ENCODE measurements at places on chromosomes 11 and 22.

DNA sequence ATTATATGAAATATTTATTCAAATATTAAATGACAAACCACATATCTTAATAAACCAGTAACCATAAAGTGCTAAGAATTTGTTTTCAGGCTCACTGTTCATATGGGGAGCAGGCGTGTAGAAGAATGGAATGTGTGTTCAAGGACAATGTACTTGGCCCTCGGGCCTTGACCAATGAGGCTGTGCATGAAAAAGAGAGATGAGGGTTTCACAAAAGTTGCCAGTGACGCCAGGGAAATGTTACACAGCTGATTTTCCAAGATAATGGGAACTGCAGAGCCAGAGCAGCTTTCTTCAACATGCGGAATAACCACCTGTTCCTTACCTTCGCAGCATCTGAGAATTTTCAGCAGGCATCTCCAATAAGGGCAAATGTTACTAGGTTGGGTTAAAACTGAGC is 4.2 kb downstream of the SF1 start:
- no peak for DNase-seq

GRCh38 chr11:32953700-32954099 is 61.1 kb downstream of the QSER1 start:
- DNase-seq, result no peak

- DNase-seq, result no peak
These were observed at the start of gene ETS1 for GRCh38 chr11:128587415-128587814. TSS of gene ETS1 (minus strand) at chr11:128587558. CDS start at chr11:128573130, 14,428 bp downstream.

- DNase-seq, result no peak
These were observed 79.1 kb downstream of the LRRC32 start for GRCh38 chr11:76591416-76591815.

- DNase-seq, result no peak
These were observed 20.1 kb upstream of the TMEM191C start for GRCh38 chr22:21446827-21447690.

Data from DMS153 (cell line).